Activated CD4-positive, alpha-beta T cell treated with anti-CD3 and anti-CD28 coated beads, Interleukin-10, Interleukin-2, amounts not matched to agents 100 ng/mL and 50 ng/mL, durations not matched to agents 16 hours and 8 hours (primary cell): ENCODE measurements at places on chromosomes 11 and 22.

GRCh38 chr22:22156716-22157347, 87.8 kb upstream of the VPREB1 start:
- peak; percentile 83 for DNase-seq

GRCh38 chr11:76551400-76551799, 106.6 kb downstream of the EMSY start:
- no peak for DNase-seq

DNA sequence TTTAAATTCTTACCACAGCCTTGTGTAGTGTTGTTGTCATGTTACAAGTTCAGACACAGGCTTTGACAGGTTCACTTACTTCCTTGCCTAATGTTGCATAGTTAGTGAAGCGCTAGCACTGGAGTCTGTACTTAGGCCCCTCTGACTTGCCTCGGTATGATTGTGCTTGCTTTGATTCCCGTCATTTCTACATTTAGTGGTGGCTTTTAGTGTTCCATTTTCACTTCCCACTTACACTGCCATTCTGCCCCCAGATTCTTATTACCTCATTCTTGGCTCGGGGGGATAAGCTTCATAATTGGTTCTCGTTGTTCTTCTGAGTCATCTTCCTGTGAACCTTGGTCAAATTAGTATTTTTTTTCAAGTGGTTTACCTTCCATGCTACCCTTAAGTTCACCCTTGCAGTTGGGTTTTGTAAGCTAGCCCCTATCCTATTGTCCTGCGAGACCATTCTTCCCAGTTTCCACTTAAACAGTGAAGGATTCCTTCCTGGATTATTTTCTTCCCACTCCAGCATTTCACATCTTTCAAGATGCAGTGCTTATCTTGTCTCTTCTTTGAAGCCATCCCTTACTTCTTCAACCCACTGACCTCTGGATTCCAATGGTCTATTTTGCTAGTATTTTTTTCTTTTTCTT, 68.7 kb downstream of the DDX10 start:
- DNase-seq = peak; percentile 89

DNA sequence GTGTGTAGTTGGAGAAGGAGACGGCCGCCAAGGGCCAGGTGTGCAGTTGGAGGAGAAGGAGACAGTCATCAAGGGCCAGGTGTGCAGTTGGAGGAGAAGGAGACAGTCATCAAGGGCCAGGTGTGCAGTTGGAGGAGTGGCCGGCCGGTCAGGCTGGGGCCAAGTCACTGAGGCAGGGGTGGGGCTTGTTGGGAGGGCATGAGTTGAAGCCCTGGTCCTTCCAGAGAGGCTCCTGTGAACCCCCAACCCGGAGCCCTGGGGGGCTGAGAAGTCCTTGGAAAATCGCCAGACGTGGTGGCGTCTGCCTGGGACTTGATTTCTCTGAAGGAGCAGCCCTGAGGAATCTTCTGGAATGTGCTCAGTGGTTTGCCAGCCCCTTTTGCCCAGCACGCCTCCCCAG, 1320.5 kb downstream of the BRD1 start:
- DNase-seq = no peak

- no peak for DNase-seq
Observed at GRCh38 chr22:18144105-18144504, 5.9 kb upstream of the USP18 start.

- no peak for DNase-seq
Observed at GRCh38 chr22:38452373-38453065, 2.5 kb downstream of the KCNJ4 start.

DNA sequence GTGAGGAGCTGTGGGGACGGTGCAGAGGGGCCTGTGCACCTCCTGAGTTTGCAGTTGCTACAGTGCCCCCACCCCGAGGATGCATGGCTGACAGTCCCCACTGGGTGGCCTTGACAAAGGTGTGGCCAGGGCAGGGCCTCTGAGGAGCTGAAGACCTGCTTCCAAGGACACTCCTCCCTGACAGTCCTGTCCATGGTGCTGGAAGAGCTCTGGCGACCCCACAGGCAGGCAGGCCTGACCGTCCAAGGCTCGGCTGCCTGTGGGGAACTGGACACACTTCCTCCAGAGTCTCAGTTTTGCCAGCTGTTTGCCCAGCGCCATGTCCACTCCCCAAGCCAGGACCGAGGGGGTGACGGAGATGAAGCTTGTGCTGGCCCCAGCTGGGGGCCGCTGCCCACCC, 32.7 kb downstream of the BRSK2 start:
- DNase-seq = no peak

DNA sequence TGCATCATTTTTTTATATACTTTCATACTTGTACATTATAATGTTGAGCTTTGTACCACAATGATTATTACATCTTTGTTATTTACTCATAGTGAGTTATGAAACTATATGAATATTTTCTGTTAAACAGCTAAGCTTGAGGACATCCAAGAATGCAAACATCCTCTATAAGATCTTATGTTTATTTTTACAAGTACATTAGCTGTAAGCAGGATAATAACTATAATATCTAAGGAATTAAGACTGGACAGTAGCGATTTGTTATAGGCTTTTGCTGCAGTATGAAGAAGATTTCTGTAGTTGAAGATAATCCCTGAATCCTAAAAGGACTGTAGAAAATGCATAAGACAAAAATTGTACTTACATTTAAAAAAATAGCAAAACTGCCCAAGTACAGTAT, 176.0 kb downstream of the METTL15 start:
- no peak for DNase-seq

DNA sequence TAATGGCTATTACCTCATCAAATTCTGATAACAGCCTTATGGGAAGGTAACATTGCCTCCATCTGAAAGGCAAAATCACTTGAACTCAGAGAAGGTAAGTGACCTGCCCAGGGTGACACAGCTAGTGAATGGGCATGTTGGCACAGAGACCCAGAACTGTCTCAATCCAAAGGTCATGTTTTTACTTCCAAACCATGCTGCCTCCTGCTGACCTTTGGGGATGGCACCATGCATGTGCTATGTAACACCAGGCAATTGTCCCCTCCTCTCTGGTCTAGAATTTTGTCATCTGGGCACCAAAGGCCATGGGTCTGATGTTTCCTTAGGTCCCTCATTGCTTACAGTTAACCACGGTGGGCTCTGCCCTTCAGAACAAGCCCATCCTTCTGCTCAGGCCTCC, 417.4 kb downstream of the SOX6 start:
- no peak for DNase-seq

DNA sequence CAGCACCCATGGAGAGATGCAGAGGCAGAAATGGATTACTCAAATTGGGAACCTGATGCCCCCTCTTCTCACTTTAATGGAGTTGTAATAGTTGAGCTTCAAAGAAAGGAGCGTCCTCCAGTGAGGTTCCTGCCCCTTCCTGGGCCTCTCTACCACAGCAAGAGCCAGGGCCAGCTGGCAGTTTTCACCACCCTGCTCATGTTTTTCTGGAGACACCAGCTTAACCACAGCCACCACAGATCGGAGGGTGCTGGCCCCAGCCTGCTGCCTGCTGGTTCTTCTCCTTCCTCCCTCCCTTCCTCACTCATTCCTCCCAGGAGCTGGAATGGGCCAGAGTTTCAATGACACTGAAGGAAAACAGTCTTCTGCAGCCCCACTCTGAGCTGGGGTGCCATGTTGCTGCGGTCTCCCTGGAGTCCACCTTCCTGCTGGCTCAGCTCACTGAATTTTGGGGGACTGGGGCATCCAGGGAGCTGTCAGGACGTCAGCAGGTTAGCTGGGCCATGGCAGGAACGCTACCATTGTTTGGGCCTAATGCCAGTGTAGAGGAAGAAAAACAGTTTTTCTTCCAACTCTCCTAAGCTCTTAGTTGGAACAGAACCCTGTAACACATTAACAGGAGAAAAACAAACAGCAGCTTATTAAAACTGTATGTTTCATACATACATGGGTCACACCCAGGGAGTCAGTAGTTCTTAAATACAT, 57.7 kb downstream of the TRAF6 start:
- peak; percentile 65 for DNase-seq

DNA sequence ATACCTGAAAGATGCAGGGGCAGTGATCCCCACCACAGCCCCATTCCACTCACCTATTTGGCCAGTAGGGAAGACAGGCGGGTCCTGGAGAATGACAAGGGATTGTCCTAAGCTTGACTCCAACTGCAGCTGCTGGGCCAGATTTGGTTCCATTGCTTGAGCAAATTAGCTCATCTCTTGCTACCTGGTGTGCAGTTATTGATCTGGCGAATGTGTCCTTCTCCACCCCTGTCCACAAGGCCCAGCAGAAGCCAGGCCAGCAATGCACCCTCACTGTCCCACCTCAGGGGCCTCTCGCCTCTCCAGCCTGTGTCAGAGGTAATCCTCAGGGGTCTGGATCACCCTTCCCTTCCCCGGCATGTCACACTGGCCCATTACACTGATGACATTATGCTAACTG, 23.3 kb downstream of the TSPAN32 start:
- no peak for DNase-seq

- DNase-seq = no peak
Observed at GRCh38 chr11:46090375-46090774, 30.9 kb downstream of the PHF21A start.

DNA sequence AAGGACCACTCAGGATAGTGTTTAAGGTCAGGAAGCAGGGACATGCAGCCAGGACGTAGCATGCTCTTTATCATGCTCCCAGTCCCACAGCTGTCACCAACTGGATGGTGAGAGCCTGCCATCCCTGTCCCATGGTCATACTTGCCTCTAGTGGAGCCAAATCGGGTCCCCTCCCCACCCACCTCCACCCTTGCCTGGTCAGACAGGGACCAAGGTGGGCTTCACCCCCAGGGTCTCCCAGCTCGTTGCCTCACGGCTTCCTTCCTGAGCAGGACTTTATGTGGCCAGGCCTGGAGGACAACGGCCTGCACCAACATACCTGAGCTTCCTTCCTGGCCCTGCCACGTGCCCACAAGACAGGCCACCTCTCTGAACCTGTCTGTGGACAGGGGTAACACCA, 19.8 kb downstream of the A4GALT start:
- DNase-seq = no peak

GRCh38 chr11:19938169-19938856, 222.0 kb downstream of the DBX1 start:
- DNase-seq = peak; percentile 52

DNA sequence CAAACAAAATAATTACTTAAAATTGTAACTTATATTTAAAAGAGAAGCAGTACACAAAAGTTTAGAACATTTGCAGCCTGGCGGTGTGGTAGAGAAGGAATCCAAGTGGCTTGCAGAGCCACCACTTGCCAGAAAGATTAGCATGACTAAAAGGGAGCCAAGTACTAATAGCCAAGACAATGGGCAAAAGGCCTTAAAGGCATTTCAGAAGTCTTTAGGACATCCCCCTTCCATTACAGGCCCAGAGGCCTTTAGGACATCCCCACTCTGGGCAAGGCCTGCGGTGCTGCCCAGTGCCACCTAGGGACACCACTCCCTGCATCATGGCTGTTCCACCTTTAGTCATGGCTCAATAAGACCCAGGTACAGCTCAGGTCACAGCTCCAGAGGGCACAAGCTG, 32.4 kb downstream of the TMEM225 start:
- DNase-seq = no peak

GRCh38 chr22:33035272-33035863, 22.8 kb downstream of the SYN3 start:
- no peak for DNase-seq

DNA sequence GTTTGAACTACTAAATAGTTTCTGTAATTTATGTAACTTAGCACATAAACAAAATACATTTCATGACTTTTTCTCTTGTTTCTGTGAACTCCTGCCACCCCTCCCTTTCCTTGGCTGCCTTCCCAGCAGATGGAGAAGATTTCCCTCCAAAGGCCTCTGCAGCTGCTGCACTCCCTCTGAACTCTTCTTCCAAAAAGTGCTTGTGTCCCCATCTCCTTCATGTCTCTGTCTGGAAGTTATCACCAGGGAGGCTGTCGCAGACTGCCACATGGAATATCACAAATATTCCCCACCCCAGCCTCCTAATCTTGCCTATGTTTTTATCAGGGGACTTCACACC, 1068.3 kb downstream of the OPCML start:
- DNase-seq = no peak

GRCh38 chr11:83681031-83681781, 395.0 kb upstream of the CCDC90B start:
- no peak for DNase-seq

- DNase-seq = no peak
Observed at GRCh38 chr22:33806191-33806590, 114.1 kb downstream of the LARGE1 start.

DNA sequence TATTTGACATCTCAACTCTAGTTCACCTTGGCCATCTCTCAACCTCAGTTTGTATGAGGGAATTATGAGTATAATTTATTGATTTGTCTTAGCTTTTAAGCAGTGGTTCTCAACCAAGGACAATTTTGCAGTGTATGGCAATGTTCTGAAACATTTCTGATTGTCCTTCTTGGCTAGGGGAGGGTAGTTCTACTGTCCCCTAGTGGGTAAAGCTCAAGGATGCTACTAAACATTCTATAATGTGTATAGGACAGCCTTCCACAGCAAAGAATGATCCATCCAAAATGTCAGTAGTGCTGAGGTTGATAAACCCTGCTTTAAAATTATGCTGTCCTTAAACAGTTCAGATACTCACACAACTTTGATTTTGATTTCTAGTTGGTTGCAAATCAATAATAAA, 78.1 kb upstream of the ALKBH3 start:
- DNase-seq = no peak

- no peak for DNase-seq
Observed at GRCh38 chr11:119937412-119937811, 200.5 kb downstream of the TRIM29 start.

DNA sequence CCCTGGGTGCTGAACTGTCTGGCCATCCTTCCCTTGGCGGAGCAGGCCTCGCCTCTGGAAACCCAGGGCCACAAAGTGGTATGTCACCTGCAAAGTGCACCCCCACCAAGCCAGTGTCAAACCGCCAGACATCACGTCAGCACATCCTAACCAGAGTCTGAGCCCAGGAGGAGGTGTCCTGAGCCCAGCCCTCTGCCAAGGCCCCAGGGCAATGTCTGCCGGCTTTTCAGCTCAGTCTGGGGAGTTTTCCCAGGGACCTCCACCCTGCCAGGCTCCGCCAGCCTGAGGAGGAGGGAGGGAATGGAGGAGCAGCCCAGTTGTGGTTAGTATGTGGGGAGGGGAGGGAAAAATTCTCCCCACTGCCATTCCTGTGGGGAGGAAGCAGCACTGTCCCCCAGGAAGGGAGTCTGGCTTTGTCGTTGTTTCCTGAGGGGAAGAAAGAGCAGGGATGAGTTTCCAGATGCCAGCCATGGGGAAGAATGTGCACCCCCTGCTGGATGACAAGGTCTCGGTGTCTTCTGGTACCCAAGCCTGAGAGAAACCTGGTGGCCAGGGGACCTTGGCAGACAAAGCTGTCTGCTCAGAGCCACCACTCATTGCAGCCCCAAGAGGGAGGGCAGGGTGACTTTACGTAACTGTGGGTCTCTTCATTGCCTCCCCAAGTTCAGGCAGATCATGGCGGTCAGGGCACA, 81.4 kb upstream of the CD82 start:
- peak; percentile 4 for DNase-seq

GRCh38 chr11:34251589-34251980, 106.2 kb downstream of the ABTB2 start:
- DNase-seq = no peak
